ENCODE measurements at places on chromosomes 12 and 14.

DNA sequence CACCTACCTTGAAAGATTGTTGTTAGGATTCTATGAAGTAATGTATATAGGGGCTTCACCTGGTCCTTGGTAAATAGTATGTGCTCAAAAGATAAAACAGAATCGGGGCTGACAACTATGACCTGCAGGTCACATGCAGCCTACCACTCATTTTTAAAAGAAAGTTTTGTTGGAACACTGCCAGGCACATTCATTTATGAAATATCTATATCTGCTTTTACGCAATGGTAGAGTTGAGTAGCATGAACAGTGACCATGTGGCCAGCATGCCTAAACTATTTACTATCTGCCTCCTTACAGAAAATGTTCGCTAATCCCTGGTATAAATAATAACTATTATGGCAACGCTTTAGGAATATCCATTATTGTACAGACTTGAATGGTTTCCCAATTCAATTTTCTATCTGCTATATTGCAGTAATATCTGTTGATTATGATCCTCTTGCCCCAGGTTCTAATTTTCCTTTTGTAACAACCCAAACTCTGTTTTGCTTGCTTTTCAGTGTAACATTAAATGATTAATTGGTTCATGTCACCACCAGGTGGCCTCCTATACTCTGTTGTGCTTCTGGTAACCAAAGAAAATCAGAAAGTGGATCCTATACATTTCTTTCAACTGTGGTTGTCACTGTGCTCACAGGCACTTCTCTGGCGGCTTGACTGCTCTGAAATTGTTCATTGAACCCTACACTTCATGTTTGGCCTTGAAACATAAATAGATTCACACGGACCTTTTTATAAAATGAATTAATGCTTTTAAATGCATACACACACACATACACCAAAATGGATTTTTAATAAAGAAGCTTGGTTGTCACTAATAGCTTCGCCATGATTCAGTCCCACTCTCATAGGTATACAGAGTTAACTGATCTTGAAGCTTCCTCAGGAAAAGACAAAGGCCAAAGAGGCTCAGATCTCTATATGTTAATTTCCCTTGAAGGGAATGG lies 227.7 kb upstream of the NPAS3 start:
- no peak for DNase-seq

DNA sequence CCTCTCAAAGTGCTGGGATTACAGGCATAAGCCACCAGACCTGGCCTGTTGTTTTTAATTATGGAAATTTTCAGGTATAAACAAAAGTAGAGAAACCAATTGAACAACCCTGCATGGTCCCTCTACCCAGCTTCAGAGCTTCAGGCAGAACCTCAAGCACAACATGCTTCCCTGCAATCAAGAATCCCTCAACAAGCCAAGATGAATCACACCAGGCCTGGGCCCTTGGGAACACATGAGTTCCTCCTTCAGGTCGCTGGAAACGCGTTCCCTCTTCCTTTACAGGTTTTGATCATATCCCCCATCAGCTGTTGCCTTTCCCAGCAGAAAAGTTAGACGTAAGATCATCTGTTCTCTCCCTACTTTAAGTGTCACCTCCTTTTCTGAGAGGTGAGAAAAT lies 20.5 kb upstream of the CORO1C start:
- DNase-seq: no peak

DNA sequence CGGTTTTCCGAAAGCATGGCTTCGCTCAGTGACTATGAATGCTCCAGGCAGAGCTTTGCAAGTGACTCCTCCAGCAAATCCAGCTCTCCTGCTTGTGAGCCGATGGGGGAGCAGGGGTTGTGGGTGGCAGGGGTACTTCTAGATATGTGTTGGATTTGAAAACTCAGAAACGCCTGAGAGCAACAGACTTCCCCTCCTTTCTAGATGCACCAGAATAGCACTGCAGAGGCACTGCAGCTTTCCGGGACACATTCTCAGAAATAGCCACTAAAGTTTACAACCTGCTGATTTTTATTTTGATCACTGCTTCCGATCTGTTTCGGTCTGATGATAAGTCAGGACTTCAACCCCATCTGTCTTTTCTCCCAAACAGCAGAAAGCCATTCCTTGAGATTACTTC lies 8.6 kb downstream of the TCP11L2 start:
- no peak for DNase-seq

- DNase-seq: no peak
Measured at GRCh38 chr12:38761636-38762342, 143.6 kb downstream of the CPNE8 start.
